ENCODE measurements at places on chromosomes 6 and 20. TPM values are rescaled to one million over a fixed set of nuclear protein-coding genes. Genes with fewer than 3 reads are reported as not detected.

- no peaks in the 10 kb centered on the region for H3K27me3 ChIP-seq
- peak; percentile 42 for DNase-seq
- H3K36me3 ChIP-seq: no peaks in the 10 kb centered on the region
- no peak overlapping the region for H3K4me3 ChIP-seq
- peaks cover 11% of the 10 kb centered on the region for H3K4me1 ChIP-seq
Measured at GRCh38 chr6:35402136-35402855, 49.8 kb upstream of the FANCE start.

DNA sequence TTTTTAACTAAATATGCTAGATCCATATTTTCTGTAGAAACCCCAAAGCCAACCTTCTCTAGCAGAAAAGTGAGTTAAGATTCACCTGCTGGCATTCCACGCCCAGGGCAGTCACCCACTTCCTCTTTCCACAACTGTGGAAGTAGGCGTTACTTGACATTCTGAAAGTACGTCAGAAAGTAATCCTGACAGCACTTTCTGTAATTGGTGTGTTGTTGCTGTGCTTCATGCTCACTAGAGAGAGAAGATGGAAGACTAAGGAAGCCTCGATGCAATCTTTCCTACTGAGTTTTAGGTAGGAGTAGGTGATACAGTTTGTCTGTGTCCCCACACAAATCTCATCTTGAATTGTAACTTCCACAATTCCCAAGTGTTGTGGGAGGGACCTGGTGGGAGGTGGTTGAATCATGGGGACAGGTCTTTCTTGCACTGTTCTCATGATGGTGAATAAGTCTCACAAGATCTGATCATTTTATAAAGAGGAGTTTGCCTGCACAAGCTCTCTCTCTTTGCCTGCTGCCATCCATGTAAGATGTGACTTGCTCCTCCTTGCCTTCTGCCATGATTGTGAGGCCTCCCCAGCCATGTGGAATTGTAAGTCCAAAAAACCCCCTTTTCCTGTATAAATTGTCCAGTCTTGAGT, 101.1 kb downstream of the MAP3K7 start:
- H3K4me3 ChIP-seq: no peak overlapping the region
- no peaks in the 10 kb centered on the region for H3K36me3 ChIP-seq
- no peaks in the 10 kb centered on the region for H3K27me3 ChIP-seq
- no peak for DNase-seq
- no peaks in the 10 kb centered on the region for H3K4me1 ChIP-seq

- peaks cover 14% of the 10 kb centered on the region for H3K36me3 ChIP-seq
- H3K4me1 ChIP-seq: peaks cover 17% of the 10 kb centered on the region
- DNase-seq: no peak
- H3K4me3 ChIP-seq: no peak overlapping the region
- H3K27me3 ChIP-seq: no peaks in the 10 kb centered on the region
Measured at GRCh38 chr6:167781868-167782267, 44.8 kb upstream of the AFDN start.

DNA sequence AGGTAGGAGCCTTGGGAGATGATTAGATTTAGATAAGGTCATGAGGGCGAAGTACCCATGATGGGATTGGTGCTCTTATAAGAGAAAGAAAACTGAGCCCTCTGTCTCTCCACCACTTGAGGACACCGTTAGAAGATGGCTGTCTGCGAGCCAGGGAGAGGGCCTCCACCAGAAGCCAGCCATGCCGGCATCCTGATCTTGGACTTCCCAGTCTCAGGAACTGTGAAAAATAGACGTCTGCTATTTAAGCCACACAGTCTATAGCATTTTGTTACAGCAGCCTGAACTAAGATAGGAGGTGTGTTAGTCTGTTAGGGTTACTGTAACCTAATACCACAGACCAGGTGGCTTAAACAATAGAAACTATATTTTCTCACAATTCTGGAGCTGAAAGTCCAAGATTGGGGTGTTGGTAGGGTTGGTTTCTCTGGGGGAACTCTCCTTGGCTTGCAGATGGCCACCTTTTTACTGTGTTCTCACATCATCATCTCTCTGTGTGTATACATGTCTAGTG, 38.0 kb upstream of the ADGRF1 start:
- no peaks in the 10 kb centered on the region for H3K27me3 ChIP-seq
- no peak for DNase-seq
- no peak overlapping the region for H3K4me3 ChIP-seq
- H3K27ac ChIP-seq: no peak overlapping the region

- DNase-seq: no peak
- peak overlapping the region; percentile 1 for H3K27ac ChIP-seq
- no peak overlapping the region for H3K4me3 ChIP-seq
- no peaks in the 10 kb centered on the region for H3K27me3 ChIP-seq
Measured at GRCh38 chr6:16420715-16421461, 182.5 kb downstream of the GMPR start.

- H3K4me1 ChIP-seq: peaks cover 24% of the 10 kb centered on the region
- H3K27ac ChIP-seq: peak overlapping the region; percentile 47
- no peaks in the 10 kb centered on the region for H3K36me3 ChIP-seq
- no peak overlapping the region for H3K4me3 ChIP-seq
Measured at GRCh38 chr20:20733943-20734342, 21.5 kb upstream of the RALGAPA2 start.

DNA sequence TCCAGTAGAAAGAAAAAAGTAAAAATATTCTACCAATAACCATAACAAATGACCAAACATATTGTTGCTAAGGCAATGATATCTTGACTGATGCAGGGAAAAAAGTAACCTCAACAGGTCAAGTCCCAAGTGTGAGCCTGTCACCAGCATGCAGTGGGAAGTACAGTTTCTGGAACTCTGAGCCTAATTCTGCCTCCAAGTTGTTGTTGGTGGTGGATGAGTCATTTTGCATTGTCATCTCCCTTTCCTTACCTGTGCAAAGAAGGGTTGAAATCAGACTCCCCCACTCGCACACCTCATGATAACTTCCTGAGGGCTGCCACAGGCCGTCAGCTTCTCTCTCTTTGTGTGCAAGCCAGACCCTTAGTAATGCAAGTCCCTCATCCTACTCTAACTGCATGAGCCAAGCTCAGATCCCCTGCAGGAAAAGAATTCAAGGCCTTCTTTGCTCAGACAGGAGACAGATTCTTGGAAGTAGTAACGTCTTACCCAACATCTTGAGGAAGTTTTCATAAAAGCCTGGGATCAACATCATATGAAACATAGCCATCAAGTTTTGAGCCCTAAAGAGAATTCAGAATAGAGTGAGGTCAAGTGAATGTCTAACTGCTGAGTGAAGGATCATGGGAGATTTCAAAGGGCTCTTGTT, 207.6 kb upstream of the FOXA2 start:
- no peaks in the 10 kb centered on the region for H3K36me3 ChIP-seq
- no peaks in the 10 kb centered on the region for H3K4me1 ChIP-seq
- H3K27me3 ChIP-seq: peaks cover 5% of the 10 kb centered on the region

DNA sequence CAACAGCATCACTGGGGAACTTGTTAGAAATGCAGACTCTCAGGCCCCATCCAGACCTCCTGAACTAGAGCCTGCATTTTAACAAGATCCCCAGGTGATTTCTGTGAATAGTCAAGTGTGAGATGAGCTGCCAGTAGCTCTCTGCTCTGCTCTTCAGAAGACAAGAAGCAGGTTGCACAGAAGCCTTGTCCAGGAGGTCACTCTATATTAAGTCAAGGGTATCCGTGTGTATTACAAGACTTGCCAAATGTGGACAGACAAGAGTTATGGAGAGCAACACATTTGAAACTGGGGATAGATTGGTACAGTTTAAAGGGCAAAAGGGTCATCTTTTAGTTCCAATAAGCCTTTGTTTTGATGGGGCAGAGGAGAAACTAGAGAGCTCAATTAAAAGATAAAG, 23.2 kb upstream of the RIN2 start:
- H3K27me3 ChIP-seq: no peaks in the 10 kb centered on the region
- H3K36me3 ChIP-seq: no peaks in the 10 kb centered on the region
- H3K4me3 ChIP-seq: no peak overlapping the region
- H3K4me1 ChIP-seq: no peaks in the 10 kb centered on the region

- no peaks in the 10 kb centered on the region for H3K27me3 ChIP-seq
- peaks cover 4% of the 10 kb centered on the region for H3K4me1 ChIP-seq
- H3K27ac ChIP-seq: peak overlapping the region; percentile 92
- peak overlapping the region; percentile 71 for H3K4me3 ChIP-seq
- no peak for DNase-seq
- H3K36me3 ChIP-seq: no peaks in the 10 kb centered on the region
Measured at GRCh38 chr6:2970034-2970685, 1.2 kb downstream of the SERPINB6 start.

Gene TMEM170B
- 11.0 TPM for total RNA-seq

Gene BPI
- total RNA-seq: 10.3 TPM

Gene PCNA
- total RNA-seq: 161 TPM

Gene CST9
- total RNA-seq: not detected

Gene RSPO3
- total RNA-seq: 1.4 TPM

Gene MCM3
- 12.7 TPM for total RNA-seq

Gene C20orf202
- total RNA-seq: 0.14 TPM

Data from liver (tissue), 10 donors.